ENCODE measurements at places on chromosomes 11 and 22.

DNA sequence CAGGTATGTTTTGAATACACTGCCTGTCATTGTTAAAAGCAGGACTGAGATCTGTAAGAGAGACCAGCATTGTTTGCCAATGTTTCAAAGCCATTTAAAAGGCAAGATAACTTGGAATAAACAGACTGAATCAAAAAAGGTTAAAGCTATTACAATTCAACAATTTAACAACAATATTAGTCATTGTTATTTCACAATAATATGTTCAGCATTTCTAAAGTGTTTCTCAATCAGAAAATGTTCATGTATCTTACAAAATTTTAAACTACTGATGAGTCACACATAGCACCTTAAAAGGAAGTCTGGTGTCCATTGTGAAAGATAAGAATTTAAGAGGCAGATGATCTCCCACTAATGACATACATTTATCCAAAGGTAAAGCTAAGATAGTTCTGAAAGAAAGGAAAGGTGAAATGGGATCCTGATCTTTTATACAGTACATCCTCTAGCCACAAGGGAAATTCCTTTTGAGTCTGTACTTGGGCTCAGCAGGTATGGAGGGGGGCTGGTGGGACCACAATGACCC is 79.7 kb downstream of the MAML2 start:
- no peak for DNase-seq

DNA sequence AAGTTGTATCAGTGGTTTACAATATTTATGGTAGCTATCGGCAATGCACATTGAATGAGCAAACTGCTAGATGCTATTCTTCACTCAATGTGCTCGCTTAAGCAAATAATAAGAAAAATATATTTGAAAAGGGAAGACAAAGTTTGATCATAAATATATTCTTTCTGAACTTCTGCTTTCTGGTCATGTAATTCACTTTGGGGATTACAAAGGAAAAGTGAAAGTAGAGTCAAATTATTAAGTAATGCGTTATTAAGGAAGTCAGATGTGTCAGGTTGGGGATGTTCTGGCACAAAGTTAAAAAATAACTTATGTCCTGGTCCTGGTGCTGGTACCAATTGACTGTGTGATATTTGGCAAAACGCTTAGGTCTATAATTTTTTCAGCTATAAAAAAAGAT is 98.0 kb upstream of the TRIM77 start:
- DNase-seq: no peak

- DNase-seq: peak; percentile 37
Observed at GRCh38 chr22:28798810-28799605, 1.4 kb downstream of the XBP1 start.

GRCh38 chr22:24485608-24486007 is 9.5 kb upstream of the UPB1 start:
- DNase-seq: peak; percentile 39

DNA sequence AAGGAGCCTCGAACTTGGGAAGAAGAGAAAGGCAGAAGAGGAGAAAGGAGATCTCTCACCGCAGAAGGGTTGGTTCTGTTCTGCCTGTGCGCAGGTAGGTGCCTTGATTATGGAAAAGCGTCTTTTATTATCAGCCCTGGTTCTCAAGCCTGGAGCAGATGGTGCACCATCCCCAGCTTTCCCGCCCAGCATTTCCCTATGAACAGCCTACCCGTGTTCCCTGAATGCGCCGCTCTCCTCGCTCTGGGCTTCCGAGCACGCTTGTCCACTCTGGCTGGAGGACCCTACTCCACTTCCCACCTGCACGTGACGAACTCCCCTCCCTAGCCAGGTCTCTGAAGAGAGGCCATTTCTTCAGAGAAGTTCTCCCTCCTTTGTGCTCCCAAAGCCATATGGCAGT is 15.2 kb downstream of the IGSF9B start:
- DNase-seq: no peak

- DNase-seq: no peak
Observed at GRCh38 chr11:60634126-60634525, 65.3 kb upstream of the MS4A8 start.
